Esophagus mucosa (tissue), 1 donor: ENCODE measurements at places on chromosomes 5 and 9. TPM values are rescaled to one million over a fixed set of nuclear protein-coding genes. Genes with fewer than 3 reads are reported as not detected.

GRCh38 chr5:68343421-68343826 lies 127.9 kb downstream of the PIK3R1 start:
- ATAC-seq, result peak; percentile 94

DNA sequence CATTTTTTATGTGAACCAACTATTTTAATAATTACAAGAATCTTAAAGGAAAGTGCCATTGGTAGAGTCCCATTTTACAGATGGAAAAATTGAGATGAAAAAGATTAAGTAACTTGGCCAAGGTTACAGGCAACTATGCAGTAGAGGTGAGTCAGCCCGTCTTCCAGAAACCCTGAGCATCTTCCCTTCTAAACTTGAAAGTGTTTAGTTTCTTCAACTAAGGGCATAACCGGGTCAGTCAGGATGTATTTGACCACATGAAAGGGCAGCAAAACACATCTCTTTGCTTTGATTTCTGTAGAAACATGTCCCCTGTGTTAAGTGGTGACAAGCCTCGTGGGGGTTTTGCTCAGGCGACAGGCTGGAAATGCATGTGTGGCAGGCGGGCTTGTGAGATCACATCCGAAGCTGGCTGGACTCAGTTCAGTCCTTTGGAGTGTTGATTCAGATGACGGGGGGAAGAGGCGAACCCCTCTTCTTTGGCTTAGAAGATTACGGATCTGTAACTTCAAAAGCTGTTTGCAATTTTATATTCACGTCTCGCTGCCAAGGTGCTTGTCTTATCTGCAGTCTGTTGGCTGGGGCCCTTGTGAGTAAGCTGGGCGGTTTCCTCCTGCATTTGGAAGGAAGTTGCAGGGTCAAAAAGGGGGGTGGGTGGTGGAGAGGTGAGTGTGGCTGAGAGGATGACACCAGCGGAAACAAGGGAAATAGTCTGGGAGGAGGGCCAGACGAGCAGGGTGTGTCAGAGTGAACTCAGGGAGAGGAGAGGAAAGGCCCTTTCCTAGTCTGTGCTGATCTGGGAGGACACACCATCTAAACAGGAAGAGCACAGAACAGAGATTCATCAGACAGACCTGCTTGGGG lies 78.9 kb upstream of the RPS23 start:
- ATAC-seq, result peak; percentile 95

DNA sequence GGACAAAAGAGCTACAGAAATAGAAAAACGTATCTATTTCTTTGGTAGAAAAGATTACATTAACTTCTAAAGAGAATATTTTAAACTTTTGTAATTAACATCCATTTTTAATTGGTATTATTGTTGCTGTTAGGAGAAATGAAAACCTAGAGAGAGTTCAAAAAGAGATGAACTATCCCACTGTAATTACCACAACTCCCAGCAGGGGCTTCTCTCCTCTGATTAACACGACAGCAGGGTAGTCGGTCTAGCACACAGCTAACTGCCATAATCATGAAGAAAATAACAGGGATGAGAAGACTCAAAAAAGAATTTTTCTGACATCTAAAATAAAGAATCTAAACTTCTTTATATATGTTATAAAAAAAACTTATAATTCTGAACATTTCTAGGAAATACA lies 86.2 kb upstream of the CDH9 start:
- no peak for ATAC-seq

Gene BHMT
- total RNA-seq, result 0.36 TPM

DNA sequence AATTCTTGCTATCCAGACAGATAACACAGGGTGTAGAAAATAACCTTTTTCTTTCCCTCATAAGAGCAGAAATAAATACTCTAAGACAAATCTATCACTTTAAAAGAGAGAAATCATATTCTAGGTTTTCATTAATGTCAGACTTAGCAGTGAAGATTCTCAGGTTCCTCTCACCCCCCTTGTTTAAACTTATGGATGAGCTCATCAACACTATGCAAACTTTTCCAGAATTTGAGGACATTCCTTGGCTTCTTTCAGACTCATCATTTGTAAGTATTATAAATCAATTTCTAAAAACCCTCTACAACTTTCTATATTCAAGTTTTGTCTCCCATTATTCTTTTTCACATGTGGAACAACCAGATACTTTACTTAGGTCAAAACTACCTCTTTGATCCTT lies 374.9 kb upstream of the TRPC7 start:
- ATAC-seq, result no peak

- ATAC-seq, result no peak
Measured at GRCh38 chr5:120779674-120780073, 315.6 kb downstream of the PRR16 start.

Gene MARVELD2
- 25.7 TPM for total RNA-seq

DNA sequence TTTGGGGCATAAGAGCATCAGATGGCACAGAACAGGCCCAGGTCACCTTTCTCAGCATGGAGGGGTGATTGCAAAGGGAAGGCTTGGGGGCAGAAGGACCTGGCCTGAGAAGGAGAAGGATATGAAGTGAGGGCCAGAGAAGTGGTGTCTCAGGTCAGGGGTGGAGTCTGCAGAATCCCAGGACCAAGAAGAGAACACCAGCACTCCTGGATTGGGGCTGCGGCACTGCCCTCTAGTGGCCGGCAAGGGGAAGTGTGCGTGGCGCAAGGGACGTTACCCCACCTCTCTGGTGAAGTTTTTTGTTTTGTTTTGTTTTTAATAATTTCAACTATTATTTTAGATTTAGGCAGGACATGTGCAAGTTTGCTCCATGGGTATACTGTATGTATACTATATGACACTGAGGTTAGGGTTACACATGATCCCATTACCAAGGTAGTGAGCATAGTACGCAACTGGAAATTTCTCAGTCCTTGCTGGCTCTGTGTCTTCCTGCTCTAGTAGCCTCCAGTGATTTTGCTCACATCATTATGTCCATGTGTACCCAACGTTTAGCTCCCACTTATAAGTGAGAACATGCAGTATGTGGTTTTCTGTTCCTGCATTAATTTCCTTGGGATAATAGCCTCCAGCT lies 1548.6 kb downstream of the EFNA5 start:
- peak; percentile 41 for ATAC-seq

- no peak for ATAC-seq
Measured at GRCh38 chr9:136081826-136082495, 13.1 kb downstream of the NACC2 start.

Gene ESM1
- not detected for total RNA-seq

DNA sequence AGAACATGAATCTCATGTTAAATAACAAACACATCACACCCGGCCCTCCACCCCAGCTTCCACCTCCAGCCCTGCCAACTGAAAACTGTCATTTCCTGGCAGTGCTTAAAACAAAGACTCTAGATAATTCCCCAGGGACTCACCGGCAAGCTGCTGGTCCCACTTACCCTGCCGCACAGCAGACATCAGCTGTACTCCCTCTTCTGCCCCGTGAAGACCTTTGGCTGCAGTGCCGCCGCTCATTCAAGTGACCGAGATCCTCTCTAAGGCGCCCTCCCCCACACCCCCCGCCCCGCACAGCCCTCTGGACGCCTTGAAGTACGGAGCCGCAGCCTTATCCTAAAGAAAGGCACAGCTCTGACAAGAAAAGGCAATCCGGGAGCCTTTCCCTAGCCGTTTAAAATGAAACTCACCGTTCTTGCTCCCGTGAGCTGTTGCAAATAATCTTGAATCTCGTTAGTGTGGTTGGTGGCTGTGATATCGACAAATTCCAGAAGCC lies 434 bp downstream of the GLRX start:
- peak; percentile 52 for ATAC-seq

Gene CMBL
- 4.5 TPM for total RNA-seq

DNA sequence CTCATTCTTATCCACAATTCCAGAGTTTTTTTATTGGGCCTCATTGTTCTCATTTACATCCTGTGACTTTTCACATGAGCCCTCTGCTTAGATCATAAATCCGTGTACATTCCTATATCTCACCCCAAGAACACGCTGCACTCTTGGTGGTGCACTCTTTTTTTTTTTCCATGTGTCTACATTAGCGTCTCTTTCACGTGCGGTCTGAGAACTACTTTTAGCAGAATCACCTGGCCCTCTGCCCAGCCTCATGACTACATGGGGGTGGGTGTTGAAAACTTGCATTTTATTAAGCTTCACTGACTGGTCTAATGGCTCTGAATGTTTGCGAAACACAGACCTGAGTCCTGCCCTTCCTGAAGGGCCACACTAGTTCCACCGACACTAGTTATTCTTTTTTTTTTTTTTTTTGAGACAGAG lies 18.6 kb downstream of the C9orf57 start:
- peak; percentile 76 for ATAC-seq

DNA sequence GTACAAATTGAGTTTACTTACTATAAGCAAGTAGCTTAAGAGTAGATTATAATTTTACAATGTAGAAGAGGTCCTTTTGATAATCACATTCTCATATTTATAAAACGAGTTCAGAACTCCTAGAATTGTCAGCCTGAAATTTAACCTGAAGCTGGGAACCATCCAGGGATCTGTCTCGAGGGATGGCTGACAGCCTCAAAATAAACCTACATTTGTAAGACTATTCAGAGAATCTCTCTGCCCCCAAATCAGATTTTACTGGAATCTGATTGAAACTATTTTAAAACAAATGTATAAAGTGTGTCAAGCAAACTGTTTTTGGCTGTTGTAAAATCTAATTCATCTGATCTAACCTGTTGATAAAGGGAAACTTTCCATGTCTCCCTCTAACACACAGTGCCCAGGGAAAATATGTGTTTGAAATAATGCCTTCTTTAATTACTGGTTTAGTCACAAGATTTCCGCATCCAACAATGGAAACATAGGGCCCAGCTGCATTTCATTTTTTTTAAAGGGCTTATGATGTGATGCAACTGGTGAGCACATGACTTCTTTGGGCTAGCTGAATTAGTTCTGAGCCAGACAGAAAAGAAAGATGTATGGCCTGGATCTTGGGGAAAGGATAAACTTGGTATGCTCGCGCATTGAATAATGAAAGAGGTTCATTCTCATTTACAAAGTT lies 30.3 kb downstream of the SLC25A46 start:
- ATAC-seq, result peak; percentile 77

Gene CTNND2
- not detected for total RNA-seq

DNA sequence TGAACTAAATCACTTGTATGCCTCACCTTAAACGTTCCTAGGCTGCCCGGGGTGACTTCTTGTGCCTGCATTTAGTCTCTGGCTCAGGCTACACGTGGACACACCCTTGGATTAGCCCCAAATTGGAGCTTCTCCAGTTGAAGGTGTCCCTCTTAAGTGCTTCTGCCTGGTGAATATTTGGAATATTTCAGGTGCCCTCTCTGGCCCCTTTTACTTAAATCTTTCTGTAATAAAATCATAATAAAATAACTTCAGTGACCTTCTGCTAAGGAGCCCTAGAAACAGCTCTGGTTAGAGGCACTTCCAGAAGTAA lies 74.3 kb upstream of the KLF9 start:
- ATAC-seq, result no peak

DNA sequence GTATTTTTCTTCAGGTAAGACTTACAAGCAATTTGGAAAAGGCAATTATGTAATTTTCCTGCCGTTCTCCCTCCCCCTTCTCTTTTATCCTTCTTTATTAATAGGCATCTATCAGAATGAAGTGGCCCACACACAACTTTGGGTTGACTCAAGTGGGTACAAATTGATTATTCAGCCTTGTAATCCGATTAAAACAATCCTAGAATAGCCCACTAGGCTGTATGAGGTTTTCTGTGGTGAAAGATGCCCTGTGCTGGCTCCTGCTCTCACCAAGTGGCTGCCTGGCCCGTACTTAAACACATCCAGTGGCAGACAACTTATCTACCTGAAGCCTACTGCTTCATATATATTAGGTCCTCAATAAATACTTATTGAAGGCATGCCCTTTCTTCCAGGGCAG lies 177.3 kb upstream of the C9orf72 start:
- ATAC-seq, result no peak

Gene CYSRT1
- total RNA-seq, result 156 TPM

- ATAC-seq, result peak; percentile 35
Measured at GRCh38 chr9:35757226-35757891, 3.3 kb upstream of the MSMP start.

Gene OTULINL
- total RNA-seq, result 0.88 TPM

DNA sequence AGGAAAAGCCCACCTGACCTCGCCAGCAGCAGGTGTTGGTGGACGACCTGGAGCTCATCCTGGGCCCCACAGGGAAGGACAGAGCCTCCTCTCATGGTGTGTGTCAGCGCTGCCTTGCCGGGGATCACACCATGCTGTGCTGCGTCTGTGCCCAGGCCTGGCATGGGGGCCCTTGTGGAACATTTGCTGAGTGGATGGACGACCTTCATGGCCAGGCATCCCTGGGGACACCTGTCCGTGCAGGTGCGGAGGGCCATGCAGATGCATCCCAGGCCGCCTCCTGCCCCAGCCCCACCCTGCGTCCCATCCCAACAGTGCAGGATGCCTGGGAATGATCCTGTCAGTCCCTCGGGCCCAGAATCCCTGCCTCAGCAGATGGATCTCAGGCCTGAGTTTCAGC lies 73.8 kb downstream of the NEK6 start:
- ATAC-seq, result no peak

DNA sequence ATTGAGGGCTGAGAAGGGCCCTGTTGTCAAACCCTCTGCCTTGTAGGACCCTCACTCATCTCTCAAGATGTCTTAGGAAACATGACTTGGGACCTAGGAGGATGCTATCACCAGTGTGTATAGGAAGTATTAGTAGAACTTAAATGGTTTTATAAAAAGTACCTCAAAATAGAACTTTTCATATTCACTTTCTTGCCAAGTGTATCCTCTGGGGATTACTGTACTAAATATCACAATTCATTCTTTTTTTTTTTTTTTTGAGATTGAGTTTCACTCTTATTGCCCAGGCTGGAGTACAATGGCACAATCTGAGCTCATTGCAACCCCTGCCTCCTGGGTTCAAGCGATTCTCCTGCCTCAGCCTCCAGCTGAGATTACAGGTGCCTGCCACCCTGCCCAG lies 56.2 kb downstream of the ARHGEF28 start:
- ATAC-seq, result no peak

Gene OTP
- not detected for total RNA-seq
